Activated T-cell treated with anti-CD3 and anti-CD28 coated beads for 48 hours (primary cell): ENCODE measurements at places on chromosomes 13 and 19.

- DNase-seq, result no peak
Observed at GRCh38 chr19:2097886-2098327, 1.2 kb downstream of the IZUMO4 start.

- no peak for DNase-seq
Observed at GRCh38 chr13:110125157-110125556, 181.8 kb downstream of the COL4A1 start.

DNA sequence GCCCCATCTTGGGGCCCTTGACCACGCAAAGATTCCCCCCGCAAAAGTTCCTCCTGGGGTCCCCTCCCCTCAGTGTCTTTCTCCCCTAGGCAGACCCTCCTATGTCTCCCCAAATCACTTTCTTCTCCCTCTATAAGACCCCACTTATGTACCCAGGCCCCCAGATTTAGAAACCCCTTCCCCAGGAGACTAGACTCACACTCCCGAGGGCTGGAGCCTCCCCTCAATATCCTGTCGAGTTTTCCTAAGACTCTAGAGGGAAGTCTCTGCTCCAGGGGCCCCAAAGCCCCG is 1.4 kb downstream of the SLC1A5 start:
- no peak for DNase-seq

DNA sequence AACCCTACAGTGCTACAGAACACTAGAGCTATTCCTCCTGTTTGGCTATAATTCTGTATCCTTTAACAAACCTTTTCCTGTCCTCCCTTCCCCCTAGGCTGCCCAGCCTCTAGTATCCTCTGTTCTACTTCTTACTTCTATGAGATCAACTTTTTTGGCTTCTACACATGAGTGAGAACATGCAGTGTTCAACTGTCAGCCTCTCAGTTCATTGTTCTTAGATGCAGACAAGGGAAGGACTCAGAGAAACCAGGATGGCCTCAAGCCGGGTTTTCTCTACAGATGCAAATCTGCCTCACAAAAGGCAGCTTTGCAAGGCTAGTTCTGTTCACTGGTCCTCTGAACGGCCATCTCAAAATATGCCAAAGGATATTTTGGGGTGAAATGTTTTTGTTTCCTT is 18.4 kb downstream of the AMER2 start:
- DNase-seq, result no peak

DNA sequence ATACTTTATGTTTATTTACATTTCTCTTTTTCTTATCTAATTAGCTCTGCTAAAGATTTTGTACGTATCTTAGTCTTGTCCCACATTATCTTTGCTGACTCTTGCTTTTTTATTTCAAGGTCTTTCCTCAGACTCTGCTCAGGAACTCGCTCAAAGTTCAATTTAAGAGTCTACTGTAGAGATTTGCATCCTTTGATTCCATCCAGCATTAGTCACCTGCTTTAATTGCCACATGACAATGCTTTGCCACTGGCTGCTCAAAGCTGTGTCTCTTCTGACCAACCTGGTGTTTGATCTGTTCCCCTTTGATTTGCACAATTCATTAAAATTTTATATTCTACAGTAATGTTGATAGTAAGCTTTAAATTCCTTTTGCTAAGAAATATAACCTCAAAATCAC is 157.9 kb upstream of the FREM2 start:
- no peak for DNase-seq

DNA sequence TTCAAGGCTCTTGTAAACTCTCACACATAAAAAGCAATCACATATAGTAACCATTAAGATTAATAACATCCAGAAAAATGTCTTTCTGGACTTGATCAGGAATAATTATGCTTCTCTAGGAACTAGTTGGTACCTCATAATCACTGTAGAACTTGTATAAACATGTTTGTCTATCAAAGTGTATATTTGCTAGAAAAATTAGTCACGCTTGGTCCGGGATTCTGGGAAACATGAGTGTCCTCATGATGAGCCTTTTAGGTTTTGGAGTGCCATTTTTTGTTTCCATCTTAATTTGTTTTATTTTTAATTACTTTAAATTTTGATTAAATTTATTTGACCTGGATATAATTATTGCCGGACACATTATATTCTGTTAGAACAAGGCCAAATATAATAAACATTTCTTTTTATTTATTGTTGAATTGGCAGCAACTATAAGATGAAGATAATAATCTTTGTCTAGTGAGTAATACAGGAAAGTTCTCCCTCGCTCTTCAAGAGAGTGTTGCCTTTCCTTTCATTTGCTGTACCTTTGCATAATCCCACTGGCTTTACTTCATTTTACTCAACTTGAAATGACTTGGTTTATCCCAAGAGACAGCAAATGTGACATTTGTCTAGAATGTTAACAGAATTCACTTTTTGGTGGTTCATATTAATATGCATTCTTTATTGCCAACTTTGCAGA is 207.0 kb downstream of the NALCN start:
- DNase-seq, result no peak

GRCh38 chr19:5403968-5404640 is 51.1 kb upstream of the ZNRF4 start:
- peak; percentile 56 for DNase-seq

- DNase-seq, result no peak
Observed at GRCh38 chr19:15123031-15123890, 16.1 kb downstream of the SYDE1 start.

GRCh38 chr19:17148130-17148529 is 67.0 kb upstream of the USE1 start:
- DNase-seq, result no peak

GRCh38 chr13:109968876-109969577 is 182.6 kb upstream of the IRS2 start:
- DNase-seq, result no peak

- no peak for DNase-seq
Observed at GRCh38 chr19:6091771-6092291, 18.5 kb downstream of the RFX2 start.

DNA sequence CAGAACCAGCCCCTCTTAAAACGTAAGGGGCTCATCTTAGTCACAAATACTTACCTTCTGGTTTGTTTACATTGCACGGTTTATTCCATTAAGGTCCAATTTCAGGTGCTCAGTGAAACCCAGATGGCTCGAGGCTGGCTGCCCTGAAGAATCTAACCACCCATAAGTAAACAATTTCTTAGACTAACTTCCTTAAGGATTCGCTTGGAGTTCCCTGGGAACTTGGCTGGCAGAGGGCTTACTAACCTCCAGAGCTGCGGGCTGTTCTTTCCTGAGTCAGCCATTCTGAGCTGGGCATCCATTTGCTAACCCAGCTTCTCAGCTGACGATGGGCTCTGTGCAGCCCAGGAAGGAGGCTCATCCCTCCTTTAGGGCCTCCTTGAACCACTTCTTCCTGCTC is 262.1 kb downstream of the FGF9 start:
- DNase-seq, result no peak

DNA sequence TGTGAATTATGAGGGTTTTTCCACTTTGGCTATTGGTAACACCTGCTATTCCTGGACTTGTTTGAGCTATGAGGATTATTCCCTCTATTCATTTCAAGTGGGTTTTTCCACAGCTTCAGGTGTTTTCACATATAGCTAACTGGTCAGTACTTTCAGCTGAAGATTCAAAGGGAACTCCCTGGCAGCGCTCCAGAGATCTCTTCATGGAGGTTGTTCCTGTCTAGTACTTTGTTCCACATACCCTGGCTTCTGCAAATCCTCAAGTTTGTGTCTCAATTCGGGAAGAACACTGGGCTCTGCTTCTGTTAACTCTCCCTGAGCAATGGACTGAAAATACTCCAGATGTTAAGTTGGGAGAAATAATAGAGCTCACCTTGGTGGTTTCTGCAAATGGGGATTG is 5.6 kb upstream of the ZNF607 start:
- DNase-seq, result no peak

- no peak for DNase-seq
Observed at GRCh38 chr19:1411255-1412191, 4.1 kb downstream of the DAZAP1 start.

GRCh38 chr13:27728271-27728670 is 64.0 kb upstream of the GSX1 start:
- DNase-seq, result no peak

- no peak for DNase-seq
Observed at GRCh38 chr13:95113601-95114000, 187.7 kb downstream of the ABCC4 start.

DNA sequence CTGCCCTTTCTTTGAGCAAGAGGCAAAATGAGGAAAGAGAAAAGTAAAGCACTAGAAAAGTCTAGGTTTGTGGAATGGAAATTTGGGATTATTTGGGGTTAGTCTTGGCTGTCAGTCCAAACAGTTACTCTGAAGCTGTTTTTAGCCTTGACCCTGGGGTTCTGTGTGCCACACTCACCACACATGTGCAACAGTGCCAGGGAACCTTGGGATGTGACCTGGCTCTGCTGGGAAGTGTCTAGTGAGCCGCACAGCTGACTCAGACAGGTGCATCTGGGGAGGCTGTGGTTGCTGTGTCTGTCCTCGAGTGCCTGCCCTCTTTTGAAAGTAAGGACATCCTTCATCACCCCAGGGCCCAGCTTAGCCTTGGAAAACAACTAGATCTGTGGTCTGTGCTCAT is 15.8 kb downstream of the MICOS13 start:
- DNase-seq, result no peak

DNA sequence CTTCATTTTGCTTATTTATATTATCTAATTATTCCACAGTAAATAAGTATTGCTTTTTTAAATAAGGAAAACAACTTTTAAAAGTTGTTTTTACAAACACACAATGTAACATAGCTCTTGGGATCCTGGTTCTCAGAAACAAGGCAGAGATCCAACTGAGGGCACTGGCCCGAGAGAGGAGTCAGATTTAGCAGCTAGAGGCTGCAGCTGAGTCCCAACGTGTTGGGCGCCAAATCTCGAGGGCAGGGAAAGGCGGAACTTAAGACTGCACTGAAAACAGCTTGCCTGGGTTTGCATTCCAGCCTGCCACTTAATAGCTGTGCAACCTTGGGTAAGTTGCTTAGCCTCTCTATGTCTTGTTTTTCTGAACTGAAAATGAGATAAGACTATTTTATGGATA is 16.4 kb upstream of the WASF3 start:
- no peak for DNase-seq

DNA sequence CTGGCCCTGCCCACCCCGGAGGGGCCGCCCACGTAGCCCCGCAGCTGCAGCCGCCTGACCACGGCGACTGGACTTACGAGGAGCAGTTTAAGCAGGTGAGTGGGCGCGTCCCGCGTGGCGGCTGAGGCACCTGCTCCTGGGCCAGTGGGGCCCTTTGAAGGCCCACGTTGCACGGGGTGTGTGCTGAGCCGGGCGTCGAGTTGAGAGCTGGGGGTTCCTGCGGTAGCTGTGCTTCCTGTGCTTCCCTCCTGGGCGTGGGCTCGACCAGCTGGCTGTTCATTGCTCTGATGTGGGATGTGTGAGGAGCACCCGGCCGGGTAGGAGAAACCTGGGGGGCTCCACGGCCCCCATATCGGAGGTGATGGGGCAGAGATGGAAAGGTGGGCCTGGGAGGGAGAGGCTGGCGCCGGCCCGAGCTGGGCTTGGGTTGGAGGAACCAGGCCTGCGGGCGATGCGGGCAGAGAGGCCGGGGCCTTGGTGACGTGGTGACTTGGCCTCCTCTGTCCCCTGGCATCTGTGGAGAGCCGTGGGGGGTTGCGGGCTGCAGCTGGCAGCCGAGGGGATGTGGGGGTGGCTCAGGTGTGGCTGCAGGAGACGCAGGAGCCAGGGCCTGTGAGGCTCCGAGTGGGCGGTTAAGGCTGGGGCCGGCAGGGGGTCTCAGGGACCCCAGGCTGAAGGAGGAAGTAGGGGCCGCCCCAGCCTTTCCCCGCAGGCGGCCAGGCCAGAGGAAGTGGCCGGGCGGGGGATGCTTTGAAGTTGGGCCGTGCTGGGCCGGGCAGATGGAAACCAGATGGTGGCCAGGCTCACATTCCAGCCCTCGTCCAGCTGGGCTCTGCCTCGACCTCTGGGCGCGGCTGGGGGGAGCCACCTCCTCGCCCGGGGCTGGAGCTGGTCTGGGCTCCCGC is 7.1 kb downstream of the ARID3A start:
- DNase-seq, result no peak

GRCh38 chr13:90171649-90172048 is 1175.8 kb upstream of the MIR17HG start:
- no peak for DNase-seq

- DNase-seq, result peak; percentile 36
Observed at GRCh38 chr13:113930671-113931637, 42.9 kb downstream of the C13orf46 start.

DNA sequence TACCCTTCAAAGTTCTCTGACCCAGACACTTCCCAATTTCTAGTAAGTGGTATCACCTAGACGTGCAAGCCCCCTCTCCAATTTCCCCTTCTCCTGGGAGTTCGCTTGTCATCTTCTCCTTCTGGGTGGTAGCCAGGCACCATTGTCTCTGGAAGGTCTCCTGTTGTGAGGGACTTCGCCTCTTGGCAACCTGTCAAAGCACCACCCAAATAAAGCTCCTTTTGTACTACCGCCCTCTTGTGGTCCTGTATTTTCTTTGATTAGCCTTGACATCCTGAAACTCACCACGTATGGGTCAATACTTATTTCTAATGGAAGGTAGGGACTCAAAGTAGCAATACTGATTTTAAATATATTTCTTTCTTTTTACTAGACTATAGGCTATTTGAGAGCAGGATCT is 8.2 kb downstream of the GPC5 start:
- no peak for DNase-seq

DNA sequence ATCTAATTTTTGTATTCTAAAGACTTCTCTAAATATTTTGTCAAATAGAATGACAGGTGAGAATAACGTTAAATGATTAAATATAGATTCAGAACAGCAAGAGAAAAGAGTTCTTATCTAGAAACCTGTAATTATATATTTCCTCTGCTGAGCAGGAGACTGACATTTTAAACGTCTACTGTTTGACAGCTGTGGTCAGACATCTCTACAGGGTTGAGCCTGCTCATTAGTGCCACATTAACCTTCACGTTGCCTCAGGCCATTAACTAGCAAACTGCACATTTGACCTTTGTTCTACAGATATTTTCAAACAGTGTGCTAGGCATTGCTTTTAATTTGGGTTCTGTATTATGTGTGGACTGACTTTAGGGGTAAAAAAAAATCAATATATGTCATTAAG is 347.5 kb downstream of the GPC5 start:
- DNase-seq, result no peak

DNA sequence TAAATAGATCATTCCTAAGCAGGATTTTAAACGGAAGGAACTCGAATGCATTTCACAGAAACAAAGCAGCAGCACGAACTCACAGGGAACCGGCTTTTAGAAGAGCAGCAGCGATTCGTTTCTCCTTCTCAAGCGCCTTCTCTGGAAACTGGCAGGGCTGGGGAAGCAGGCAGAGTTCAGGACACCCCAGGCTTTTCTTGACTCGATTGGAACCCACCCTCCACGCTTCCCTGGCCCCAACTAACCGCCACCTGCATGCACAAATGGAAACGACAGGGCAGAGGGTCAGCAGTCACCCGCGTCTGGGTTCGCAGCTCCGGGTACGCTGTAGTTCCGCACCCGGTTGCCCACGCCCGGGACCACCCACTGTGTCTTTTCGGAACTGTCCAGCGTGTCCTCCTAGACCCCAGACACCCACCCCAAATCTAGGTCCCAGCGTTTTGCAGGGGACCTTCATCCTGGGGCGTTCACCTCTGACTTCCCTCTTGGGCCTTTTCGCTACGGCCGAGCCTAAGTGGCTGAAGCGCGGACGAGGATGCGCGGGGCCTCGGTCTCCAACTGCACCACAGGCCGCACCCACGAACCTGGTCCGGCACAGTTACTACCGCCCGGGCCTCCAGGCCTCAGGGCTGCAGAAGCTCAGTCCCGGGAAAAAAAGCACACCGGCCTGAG is 500 bp downstream of the ZFP30 start:
- peak; percentile 6 for DNase-seq
